ENCODE measurements at places on chromosomes 16 and 17. TPM values are rescaled to one million over a fixed set of nuclear protein-coding genes. Genes with fewer than 3 reads are reported as not detected.

DNA sequence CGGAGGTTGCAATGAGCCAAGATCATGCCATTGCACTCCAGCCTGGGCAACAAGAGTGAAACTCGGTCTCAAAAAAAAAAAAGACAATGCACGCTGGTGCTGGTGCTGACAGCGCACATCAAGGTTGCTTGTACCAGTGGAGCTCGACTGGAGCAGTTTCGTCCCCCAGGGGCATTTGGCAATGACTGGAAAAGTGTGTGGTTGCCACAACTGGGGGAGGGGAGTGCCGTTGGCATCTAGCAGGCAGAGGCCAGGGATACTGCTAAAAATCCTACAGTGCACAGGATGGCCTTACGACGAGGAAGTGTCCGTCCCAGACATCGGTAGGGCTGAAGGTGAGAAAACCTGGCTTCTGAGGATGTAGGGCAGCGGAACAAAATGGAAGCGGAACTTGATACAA is 2.4 kb downstream of the MEAK7 start:
- no peak for DNase-seq

GRCh38 chr16:53737552-53737951 is 33.6 kb downstream of the FTO start:
- no peak for DNase-seq

- DNase-seq: no peak
Measured at GRCh38 chr16:50479771-50480170, 68.4 kb upstream of the NKD1 start.

The SSTR5 gene
- not detected for total RNA-seq

DNA sequence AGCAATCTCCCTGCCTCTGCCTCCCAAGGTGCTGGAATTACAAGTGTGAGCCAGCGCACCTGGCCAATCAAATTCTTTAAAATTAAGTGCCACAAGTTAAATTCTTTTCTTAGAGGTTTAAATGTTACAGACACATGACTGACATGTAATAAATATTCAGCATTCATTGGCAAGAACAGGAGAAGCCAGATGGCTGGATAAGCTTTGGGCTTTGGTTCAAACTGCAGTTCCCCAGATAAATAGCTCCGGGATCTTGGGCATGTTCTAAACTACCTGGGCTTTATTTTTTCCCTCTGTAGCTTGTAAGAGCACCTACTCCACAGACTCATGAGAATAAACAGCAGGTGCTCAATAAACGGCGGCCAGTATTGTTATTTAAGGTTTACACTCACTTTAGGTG is 34.1 kb downstream of the ABAT start:
- no peak for DNase-seq

The GCGR gene
- total RNA-seq: not detected

DNA sequence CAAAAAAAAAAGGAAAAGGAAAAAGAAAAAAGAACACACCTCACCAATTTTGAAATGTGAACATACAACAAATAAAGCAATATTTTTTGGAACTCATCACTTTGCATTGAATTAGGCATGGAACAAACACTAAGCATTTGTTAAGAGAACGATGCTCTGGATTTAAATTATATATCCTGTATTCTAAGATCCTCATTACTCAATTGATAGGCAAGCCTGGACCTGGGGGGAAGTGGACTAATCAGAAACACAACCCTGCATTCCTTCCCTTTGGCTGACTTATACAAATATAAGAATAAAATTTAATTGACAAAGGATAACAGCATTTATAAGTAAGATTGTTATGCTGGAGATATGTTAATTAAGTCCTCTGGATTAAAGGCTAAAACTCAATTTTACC is 2.2 kb downstream of the GJC1 start:
- DNase-seq: no peak

GRCh38 chr16:73190256-73190655 is 142.3 kb upstream of the ZFHX3 start:
- no peak for DNase-seq

DNA sequence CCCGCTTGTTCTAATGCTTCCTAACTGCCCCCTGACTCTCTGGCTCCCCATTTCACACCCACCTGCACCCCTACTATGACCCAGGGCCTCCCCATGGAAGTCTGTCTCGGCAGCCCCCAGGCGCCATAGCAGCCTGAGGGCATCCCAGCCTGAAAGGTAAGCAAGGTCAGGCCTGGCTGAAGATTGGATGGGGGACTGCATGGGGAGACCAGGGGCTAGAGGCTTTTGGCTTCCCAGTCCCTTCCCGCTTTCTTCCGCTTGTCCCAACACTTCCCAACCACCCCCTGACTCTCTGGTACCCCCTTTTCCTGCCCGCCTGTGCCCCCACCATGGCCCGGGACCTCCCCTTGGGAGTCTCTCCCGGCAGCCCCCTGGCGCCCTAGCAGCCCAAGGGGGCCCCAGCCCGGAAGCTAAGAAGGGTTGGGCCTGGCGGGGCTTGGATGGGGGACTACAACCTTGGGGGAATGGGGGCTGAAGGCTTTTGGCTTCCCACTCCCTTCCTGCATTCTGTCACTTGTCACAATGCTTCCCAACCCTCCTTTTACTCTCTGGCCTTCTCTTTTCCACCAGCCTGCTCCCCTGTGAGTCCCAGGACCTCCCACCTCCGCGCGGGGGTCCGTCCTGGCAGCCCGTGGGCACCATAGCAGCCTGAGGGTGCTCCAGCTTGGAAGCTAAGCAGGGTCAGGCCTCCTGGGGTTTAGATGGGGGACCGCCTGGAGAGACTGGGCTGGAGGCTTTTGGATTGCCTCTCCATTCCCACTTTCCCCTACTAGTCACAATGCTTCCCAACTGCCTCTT is 2288.4 kb downstream of the TP53TG3F start:
- DNase-seq: no peak

DNA sequence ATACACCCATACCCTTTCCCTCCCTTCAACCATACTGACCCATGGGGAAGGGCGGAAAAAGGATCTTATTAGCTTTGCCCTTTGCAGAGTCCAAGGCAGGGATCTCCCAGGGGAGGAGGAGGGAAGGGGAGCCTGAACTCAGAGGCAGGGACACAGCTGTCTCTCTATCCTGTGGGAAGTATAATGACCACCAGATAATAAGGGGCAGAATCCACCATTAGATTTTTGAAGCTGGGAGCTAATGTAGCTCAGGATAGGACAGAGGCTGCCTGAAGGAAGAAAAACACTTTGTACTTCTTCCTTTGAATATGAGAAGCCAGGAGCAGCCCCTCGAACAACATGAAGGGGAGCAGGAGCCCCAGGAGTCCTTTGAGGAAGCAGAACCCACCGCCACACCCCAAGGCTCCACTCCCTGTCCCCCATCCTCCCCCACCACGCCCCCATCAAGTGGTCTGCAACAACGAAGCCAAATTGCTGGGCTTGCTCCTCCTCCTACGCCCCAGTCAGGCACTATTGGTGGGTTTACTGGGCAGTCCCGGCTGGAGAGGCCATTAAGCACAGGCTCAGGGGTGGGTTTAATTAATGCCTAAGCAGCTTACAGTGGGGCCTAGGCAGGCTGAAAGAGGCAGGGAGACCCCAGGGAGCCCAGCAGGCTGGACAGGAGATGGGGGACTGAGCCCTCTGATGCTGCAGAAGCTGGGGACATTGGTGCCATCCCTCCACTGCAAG is 5.3 kb downstream of the MPP2 start:
- no peak for DNase-seq

- no peak for DNase-seq
Measured at GRCh38 chr17:81517339-81518112, 4.9 kb upstream of the ACTG1 start.

DNA sequence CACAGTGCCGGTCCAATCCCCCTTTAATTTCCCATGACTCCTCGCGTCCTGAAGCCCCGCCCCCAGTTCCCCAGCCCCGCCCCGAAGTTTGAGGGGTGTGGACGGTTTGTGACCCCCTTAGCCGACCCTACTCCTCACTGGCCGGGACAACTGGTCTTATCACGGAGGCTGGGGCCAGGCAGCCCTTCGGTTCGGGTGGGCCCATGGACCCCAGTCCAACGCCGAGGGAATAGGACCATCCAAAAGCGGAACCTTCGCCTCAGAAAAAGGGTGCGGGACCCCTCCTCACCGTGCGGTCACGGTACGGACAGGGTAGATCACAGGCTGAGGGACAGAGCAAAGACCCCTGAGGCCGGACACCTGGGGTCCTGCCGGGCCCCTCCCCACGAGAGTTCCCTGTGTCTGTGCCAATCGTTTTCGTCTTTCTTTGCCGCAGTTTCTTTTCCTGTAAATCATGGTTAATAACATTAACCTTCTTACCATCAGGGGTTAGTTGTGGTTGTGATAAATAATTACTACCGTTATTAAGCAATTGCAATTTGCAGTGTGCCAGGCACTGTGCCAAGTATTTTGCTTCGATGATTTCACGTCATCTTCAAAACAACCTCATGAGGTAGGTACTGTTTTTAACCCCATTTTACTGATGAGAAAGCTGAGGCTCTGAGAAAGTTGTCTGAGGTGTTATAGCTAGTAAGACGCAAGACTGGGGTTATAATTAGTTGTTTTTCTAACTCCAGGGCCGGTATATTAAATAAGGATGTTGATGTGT is 543 bp downstream of the TMUB2 start:
- peak; percentile 52 for DNase-seq
